ENCODE measurements at places on chromosomes 5 and 9.

DNA sequence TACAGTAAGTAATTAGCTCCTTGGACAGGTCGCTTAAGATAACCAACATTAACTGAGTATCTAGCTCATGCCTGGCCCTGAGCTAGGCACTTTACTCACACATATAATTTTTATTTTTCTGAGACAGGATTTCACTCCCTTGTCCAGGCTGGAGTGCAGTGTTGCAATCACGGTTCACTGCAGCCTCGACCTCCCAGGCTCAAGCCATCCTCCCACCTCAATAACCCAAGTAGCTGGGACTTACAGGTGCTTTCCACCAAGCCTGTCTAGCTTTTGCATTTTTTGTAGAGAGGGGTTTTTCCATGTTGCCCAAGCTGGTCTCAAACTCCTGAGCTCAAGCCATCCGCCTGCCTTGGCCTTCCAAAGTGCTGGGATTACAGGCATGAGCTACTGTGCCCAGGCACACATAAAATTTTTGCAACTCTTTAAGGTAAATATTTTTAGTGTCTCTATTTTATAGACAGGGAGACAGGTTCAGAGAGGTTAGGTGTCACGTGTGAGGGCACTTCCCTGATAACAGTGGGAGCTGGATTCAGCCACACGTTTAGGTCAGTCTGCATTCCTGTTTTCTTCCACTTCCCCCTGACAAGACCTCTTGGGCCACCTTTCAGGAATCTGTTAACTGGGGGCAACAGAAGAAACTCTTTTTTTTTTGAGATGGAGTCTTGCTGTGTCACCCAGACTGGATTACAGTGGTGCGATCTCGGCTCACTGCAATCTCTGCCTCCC lies 18.2 kb downstream of the HBEGF start:
- DNase-seq: no peak

- no peak for DNase-seq
Measured at GRCh38 chr5:51832934-51833470, 449.8 kb downstream of the ISL1 start.

DNA sequence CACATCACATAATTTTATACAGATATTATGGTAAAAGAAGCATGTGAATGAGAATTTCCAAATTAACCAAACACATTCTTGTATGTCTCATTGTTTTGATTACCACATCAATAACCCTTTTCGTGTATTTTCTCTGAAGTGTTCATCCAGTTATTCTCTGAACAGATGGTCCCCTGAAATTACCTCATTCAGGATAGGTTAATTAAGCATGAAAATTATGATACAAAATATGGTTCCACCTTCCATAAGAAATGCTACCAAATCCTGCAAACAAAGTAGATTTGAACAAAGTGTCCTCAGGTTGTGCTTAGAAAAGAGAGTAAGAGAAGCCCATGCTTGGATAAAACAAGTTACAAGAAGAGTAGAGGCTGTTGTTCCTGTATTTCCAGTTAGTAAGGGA lies 83.1 kb upstream of the LMNB1 start:
- no peak for DNase-seq

DNA sequence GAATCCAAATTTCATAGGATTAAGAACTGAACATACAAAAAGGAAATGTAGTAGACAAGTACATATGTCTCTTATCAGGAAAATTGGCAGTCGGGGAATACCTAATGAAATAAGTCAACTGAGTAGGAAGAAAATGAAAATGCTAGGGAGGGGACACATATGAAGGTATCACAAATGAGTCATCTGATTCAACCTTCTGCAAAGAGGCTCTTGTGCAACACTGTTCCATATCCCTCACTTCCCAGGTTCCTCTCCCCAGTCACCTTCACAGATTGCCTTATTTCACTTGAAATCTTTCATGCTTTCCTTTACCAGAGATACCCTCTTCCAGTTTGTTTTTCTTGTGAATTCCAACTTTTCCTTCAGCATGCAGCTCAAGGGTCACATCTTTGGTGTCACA lies 139.0 kb downstream of the RFX3 start:
- no peak for DNase-seq
